ENCODE measurements at places on chromosomes 2 and 18. TPM values are rescaled to one million over a fixed set of nuclear protein-coding genes. Genes with fewer than 3 reads are reported as not detected.

GRCh38 chr2:69704446-69704845, 37.5 kb upstream of the ANXA4 start:
- no peaks in the 10 kb centered on the region for H3K4me1 ChIP-seq
- DNase-seq = no peak
- H3K27ac ChIP-seq = no peak overlapping the region
- no peak overlapping the region for H3K4me3 ChIP-seq

DNA sequence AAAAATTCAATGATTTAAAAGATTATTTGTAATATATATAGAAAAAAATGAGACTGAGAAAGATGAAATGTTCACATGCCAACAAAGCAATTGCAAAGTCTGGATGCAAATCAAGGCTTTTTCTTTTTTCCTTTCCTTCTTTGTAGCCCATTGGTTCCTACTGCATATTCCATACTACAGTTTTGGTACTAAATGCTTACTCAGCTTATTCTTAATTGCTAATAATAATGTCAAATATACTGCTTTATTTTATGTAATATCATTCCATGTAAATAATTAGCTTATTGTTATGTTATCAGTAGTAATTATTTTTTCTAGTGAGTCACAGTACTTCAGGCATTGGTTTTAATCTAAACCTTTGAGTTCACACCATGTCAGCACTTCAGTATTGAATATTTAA, 407.4 kb upstream of the LRRTM1 start:
- no peaks in the 10 kb centered on the region for H3K4me1 ChIP-seq
- H3K4me3 ChIP-seq = no peak overlapping the region
- H3K36me3 ChIP-seq = no peaks in the 10 kb centered on the region
- H3K27ac ChIP-seq = no peak overlapping the region

- H3K4me3 ChIP-seq = no peak overlapping the region
- no peaks in the 10 kb centered on the region for H3K27me3 ChIP-seq
- DNase-seq = no peak
- H3K27ac ChIP-seq = no peak overlapping the region
Measured at GRCh38 chr2:231634412-231634811, 41.7 kb downstream of the TEX44 start.

DNA sequence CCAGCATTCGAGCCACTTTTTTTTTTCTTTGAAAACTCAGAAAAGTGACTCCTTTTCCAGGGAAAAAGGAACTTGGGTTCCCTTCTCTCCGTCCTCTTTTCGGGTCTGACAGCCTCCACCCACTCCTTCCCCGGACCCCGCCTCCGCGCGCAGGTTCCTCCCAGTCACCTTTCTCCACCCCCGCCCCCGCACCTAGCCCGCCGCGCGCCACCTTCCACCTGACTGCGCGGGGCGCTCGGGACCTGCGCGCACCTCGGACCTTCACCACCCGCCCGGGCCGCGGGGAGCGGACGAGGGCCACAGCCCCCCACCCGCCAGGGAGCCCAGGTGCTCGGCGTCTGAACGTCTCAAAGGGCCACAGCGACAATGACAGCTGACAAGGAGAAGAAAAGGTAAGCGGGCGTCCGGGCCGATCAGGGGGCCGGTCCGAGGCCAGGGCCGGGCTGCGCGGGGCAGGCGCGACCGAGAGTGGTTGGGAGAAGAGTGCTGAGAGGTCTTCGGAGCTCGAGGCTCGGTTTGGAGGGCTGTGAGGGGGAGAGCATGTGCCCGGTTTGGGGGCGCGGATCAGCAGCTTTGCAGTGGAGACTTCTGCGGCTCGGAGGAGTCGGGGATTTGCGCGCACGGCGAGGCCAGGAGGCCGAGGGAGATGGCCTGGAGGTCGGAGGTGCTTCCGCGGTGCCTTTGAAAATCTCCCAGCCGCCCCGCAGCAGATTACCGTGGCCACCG, 502 bp downstream of the EPAS1 start:
- H3K27me3 ChIP-seq = peaks cover 67% of the 10 kb centered on the region
- DNase-seq = peak; percentile 57
- H3K4me3 ChIP-seq = peak overlapping the region; percentile 87
- peaks cover 6% of the 10 kb centered on the region for H3K36me3 ChIP-seq

DNA sequence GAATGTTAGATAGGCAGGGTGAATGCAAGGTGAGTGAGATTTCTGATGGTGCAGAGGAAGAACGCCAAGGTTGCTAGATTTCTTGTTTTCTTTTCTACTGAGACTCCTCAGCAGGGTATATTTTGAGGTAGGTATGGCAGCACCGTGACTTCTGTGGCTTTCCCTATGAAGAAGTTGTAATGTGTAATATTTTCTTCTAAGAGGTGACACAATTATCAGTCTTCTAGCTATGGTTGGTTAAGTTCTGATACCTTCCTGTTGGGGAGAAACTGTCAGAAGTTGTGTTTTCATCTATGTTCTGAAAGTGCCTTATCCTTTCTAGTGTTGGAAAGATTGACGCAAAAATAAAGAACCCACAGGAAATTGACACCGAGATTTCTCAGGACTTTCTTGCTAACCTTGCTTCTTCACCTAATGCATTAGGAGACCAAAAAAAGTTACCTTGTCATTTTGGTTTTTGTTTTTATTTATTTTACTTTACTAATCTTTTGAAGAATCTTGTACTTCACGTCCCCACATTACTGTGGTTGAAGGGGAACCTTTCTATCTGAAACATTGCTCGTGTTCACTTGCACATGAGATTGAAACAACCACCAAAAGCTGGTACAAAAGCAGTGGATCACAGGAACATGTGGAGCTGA, 11.9 kb downstream of the IL18R1 start:
- peak overlapping the region; percentile 97 for H3K27ac ChIP-seq
- no peaks in the 10 kb centered on the region for H3K27me3 ChIP-seq
- peak; percentile 26 for DNase-seq
- peaks cover 88% of the 10 kb centered on the region for H3K36me3 ChIP-seq
- peaks cover 91% of the 10 kb centered on the region for H3K4me1 ChIP-seq

DNA sequence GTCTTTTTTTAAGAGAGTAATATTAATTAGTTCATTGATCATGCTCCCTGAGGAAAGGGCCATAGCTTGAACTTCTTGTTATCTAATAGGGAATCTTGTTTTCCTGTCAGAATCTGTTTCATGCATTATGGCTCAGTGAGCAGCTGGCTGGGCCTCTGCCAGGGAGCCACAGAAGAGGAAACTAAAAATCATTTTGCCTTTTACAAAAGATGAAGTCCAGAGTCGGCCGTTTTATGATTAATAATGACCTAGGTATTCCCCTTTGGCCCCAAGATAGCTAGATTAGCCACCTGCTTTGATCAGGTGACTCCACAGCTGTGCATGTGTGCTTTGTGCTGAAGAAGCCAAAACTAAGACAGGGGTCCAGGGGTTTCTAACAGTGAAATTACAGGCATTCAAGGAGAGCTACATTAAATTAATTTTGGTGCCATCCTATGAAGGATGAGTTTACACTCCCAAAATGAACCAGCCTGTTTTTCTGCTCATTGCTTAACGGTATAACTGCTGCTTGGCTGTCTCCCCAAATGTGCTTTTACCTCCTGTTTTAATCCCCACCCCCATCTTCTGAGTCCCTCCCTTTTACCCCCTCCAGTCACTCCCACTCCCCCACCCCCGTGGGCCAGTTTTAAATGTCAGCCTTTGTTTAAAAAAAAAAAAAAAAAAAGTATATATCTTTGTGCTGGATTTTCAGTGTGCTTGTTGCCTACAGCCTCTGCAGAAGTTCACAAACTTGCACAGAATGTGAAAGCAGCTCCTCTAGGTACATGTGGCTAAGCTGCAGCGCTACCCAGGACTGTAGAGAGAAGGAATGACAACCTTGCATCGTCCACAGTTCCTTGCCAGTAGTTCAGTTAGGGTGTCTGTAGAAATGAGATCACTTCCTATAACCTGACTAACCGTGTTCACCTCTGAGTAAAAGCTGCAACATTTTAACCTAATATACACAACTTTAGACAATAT, 93.1 kb downstream of the CABLES1 start:
- peaks cover 58% of the 10 kb centered on the region for H3K4me1 ChIP-seq
- peaks cover 4% of the 10 kb centered on the region for H3K36me3 ChIP-seq
- peak; percentile 34 for DNase-seq
- H3K27me3 ChIP-seq = peaks cover 4% of the 10 kb centered on the region

DNA sequence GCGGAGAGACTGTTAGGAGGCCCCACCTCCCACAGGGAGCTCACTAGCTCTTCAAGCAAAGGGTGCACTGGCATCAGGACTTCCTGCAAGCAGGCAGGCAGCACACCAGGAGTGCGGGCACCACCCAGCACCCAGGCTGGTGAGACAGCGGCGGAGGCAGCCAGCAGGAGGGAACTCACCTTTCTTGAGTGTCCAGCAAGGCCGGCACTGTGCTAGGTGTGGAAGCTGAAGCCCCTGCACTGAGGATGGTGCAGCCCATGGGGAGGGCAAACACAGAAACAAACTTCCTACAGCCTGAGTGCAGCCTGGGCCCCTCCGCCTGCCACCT, 100.7 kb upstream of the ID2 start:
- H3K27me3 ChIP-seq = peaks cover 3% of the 10 kb centered on the region
- no peak overlapping the region for H3K4me3 ChIP-seq
- H3K27ac ChIP-seq = no peak overlapping the region
- H3K4me1 ChIP-seq = peaks cover 53% of the 10 kb centered on the region
- H3K36me3 ChIP-seq = no peaks in the 10 kb centered on the region

DNA sequence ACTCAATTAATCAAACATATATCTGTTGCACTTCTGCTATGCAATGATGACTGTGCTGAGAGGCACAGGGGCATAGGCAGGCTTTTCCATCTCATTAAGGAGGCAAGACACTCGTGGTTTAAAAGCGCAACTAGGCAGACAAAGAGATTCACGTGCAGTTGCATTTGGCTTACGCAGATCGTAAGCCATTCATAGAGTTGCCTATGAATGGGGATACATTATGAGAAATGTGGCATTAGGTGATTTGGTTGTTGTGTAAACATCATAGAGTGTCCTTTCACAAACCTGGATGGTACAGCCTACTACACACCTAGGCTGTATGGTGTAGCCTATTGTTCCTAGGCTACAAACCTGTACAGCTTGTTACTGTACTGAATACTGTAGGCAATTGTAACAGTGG, 284.7 kb downstream of the DCC start:
- H3K36me3 ChIP-seq = no peaks in the 10 kb centered on the region
- H3K4me3 ChIP-seq = no peak overlapping the region
- no peaks in the 10 kb centered on the region for H3K4me1 ChIP-seq
- no peak for DNase-seq
- H3K27ac ChIP-seq = no peak overlapping the region

DNA sequence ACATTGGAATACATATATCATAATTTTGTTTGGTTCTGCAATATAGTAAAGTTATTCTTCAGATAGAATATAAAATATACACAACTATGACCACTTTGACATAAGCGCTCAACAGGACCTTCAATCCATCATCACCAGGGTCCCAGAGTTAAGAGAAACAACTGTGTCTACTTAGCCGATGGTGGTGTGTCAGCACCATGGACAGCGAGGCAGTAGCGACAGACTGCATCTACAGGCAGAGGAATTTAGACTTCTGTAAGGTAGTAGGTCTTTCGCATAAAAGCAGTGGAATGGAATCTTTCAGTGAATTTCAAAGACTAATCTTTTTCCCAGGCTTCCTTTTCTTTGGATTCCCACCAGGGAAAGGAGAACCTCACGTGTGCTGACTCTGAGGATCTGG, 20.5 kb upstream of the LRPPRC start:
- DNase-seq = peak; percentile 8
- no peaks in the 10 kb centered on the region for H3K36me3 ChIP-seq
- H3K27ac ChIP-seq = no peak overlapping the region
- no peak overlapping the region for H3K4me3 ChIP-seq

DNA sequence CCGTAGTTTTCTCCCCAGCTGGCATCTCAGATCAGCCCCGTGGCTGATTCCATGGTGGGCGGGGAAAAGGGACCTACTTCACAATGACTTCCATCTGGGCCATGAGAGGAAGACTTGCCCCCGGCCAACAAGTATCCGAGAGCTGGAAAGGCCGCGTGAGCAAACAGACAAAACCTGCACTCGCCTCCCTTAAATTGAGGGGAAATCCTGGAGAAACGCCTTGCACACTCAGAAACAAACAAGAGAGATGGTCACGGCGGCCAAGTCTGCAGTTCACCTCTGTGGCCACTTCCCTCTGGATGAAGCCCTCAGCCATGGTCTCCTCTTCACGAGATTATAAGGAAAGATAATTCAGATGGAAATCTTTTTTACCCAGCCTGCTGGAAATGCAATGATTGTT, 39.4 kb upstream of the TPO start:
- no peaks in the 10 kb centered on the region for H3K4me1 ChIP-seq
- H3K27ac ChIP-seq = no peak overlapping the region
- H3K36me3 ChIP-seq = no peaks in the 10 kb centered on the region
- H3K4me3 ChIP-seq = no peak overlapping the region
- peaks cover 2% of the 10 kb centered on the region for H3K27me3 ChIP-seq

- H3K4me3 ChIP-seq = no peak overlapping the region
- no peak for DNase-seq
- no peaks in the 10 kb centered on the region for H3K4me1 ChIP-seq
- H3K27ac ChIP-seq = no peak overlapping the region
Measured at GRCh38 chr2:144396318-144396717, 123.6 kb downstream of the ZEB2 start.

- no peaks in the 10 kb centered on the region for H3K4me1 ChIP-seq
- DNase-seq = no peak
- peaks cover 26% of the 10 kb centered on the region for H3K27me3 ChIP-seq
- H3K4me3 ChIP-seq = no peak overlapping the region
- no peak overlapping the region for H3K27ac ChIP-seq
- H3K36me3 ChIP-seq = no peaks in the 10 kb centered on the region
Measured at GRCh38 chr2:109162999-109163398, 34.0 kb downstream of the SH3RF3 start.

- H3K36me3 ChIP-seq = no peaks in the 10 kb centered on the region
- no peak overlapping the region for H3K4me3 ChIP-seq
- H3K27me3 ChIP-seq = peaks cover 2% of the 10 kb centered on the region
- H3K27ac ChIP-seq = no peak overlapping the region
Measured at GRCh38 chr2:31534636-31535035, 46.1 kb downstream of the SRD5A2 start.

- no peak overlapping the region for H3K27ac ChIP-seq
- H3K4me1 ChIP-seq = no peaks in the 10 kb centered on the region
- DNase-seq = no peak
- no peaks in the 10 kb centered on the region for H3K36me3 ChIP-seq
- H3K4me3 ChIP-seq = no peak overlapping the region
- peaks cover 3% of the 10 kb centered on the region for H3K27me3 ChIP-seq
Measured at GRCh38 chr2:166134252-166135151, 6.7 kb upstream of the SCN1A start.

DNA sequence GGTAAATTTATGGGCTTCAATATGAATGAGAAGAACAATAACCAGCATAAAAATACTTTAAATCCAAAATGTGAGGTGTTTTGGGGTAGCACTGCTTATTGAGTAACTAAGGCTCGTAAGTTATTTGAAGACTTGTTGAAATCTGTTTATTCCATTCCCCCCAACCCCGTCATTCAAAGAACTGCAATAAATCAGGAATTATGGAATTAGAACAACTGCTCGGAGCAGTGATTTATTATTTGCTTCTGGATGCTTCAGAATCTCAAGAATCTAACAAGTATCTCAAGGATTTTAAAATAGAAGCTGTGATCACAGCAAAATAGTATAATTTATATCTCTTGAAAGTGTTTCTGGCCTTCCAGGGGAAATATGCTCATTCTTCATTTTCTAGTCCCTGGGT, 86.8 kb downstream of the EML6 start:
- no peaks in the 10 kb centered on the region for H3K36me3 ChIP-seq
- no peak overlapping the region for H3K27ac ChIP-seq
- H3K4me1 ChIP-seq = no peaks in the 10 kb centered on the region
- H3K4me3 ChIP-seq = no peak overlapping the region
- DNase-seq = no peak

The WDFY1 gene
- 17.9 TPM for total RNA-seq

The FAM124B gene
- 0.34 TPM for total RNA-seq

The PTGR3 gene
- total RNA-seq = 19.1 TPM

The DNAH6 gene
- 0.12 TPM for total RNA-seq

The IL1RN gene
- total RNA-seq = 4.2 TPM

The TEKT4 gene
- total RNA-seq = 0.27 TPM

The MZT2A gene
- total RNA-seq = 110 TPM

The ALPG gene
- not detected for total RNA-seq

The GRP gene
- not detected for total RNA-seq

Data from activated T-helper 1 cell treated with anti-CD3 and anti-CD28 coated beads, Interleukin-12 subunit alpha, Interleukin-12 subunit beta, Interleukin-2, Interleukin-4 antibody, amounts not matched to agents 30 ng/mL and 10 ng/mL and 1 ng/mL, durations not matched to agents 14 hours and 24 hours and 36 hours (primary cell).